ENCODE measurements at places on chromosomes 7 and 10.

- DNase-seq, result no peak
Measured at GRCh38 chr10:62796896-62797295, 7.6 kb upstream of the ADO start.

- DNase-seq, result no peak
Measured at GRCh38 chr10:92712016-92712889, 22.5 kb downstream of the HHEX start.

GRCh38 chr7:867406-868188 lies 8.8 kb upstream of the GET4 start:
- DNase-seq, result peak; percentile 97

DNA sequence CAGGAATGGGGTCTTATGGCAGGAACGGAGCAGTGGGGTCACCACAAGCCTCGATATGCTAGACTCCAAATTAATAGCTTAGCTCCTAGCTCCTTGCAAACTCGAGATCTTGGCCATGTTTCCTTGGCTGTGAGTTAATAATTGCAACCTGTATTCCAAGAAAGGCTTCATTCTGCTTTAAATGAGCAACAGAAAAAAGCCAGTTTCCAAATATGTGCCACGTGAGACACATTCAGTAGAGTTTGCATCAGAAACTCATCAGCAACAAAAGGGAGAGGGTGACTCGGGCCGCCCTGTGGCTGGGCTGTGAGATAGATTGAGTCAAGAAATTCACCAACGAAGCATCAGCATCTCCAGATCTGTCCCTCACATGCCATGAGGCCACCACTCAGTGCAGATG lies 112.0 kb downstream of the NPTX2 start:
- DNase-seq, result no peak

GRCh38 chr7:136143271-136143670 lies 166.1 kb upstream of the MTPN start:
- no peak for DNase-seq

DNA sequence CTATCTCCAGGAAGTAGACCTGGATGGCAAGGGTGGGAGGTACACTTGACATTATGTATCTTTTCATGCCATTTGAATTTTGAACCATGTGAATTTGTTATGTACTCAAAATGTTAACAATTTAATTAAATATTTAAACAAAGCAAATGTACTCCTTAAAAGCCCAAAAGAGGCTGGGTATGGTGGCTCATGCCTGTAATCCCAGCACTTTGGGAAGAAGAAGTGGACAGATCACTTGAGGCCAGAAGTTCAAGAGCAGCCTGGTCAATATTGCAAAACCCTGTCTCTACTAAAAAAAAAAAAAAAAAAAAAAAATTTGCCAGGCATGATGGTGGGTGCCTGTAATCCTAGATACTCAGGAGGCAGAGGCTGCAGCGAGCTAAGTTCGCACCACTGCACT lies 136.9 kb upstream of the ASAH2 start:
- no peak for DNase-seq

DNA sequence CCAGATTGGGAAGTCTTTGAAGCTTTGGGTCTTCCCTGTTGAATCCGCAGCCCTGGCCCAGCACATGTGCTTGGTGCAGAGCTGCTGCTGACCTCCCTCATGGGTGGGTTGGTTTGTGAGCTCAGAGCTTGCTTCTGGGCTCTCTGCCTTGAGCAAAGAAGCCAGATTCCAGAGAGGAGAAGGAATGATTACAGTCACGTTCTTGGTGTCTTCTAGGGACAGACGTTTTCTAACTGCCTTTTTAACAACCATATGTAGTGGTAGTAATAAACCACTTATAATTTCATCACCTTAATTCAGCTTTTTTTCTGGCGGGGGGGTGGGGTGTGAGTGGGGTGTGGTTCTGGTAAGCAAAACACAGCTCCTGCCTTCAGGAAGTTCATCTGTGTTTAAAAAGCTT lies 39.5 kb downstream of the LRMDA start:
- DNase-seq, result no peak

DNA sequence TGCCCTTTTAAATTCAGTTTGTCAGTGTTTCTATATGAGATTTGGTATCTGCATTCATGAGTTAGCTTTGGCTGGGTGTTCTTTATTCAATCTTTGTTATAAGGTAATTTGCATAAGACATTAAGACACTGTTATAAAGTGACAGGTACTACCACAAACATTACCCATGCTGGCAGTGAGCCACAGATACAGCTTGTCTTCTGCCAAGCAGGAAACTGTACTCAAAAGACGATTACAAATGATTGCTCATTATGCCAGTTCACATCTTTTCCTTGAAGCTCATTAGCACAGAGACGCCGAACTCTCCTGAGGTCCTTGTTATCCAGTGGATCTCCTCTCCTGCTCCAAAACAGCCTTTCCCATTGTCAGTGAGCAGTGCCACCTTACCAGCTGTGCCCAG lies 30.4 kb downstream of the AMPH start:
- DNase-seq, result no peak
